Type B pancreatic cell (in vitro differentiated cells): ENCODE measurements at places on chromosomes 16 and 17.

DNA sequence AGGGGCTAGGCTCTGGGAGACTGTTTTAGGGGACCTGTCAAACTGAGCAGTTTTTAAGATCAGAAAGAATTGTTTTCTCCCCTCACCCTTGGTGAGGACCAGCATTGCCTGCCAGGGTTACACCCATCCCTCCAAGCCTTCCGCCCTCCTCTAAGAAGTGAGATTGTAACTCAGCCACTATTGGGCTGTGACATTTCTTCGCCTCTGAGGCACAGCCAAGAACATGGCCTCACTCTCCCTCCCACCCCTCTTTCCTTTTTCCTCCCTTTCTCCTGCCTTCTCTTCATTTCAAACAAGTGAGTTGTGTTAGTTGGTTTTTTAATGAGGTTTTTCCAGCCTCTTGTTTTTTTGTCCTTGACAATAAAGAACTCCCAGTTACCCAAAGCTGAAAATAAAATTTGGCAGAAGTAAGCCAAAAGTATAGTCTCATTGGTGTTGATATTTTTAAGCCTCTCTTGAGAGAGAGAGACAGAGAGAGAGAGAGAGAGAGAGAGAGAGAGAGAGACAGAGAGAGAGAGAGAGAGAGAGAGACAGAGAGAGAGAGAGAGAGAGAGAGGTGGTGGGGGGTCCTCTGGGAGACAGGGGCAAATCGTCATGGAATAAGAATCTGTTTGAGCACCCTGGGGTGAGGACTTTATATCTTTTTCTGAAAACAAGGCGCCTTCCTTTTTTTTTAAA is 77.2 kb upstream of the TBX2 start:
- H3K4me3 ChIP-seq, result no peak overlapping the region
- H3K4me1 ChIP-seq, result peaks cover 56% of the 10 kb centered on the region
- H3K36me3 ChIP-seq, result peaks cover under 1% of the 10 kb centered on the region
- H3K27me3 ChIP-seq, result peaks cover 31% of the 10 kb centered on the region
- no peak for DNase-seq

DNA sequence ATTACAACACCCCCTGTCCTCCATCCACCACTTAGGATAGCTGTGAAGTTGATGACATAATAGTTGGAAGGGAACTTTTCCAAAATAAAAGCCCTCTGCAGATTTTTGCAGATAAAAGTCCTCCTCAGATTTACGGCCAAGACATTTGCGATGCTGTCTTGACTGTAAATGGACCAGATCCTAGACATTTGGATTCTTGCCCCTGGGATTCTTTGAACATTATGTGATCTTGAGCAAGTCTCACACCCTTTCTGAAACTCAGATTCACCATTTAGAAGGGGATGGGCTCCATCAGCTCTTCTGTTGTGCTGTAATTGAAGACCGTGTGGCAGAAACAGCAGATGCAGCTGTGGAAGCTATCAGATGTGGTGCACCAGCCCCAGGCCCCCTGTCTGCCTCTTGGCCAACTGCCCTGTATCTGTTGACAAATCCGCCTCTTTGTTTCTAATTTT is 153.9 kb upstream of the CACNG3 start:
- no peaks in the 10 kb centered on the region for H3K27me3 ChIP-seq
- no peak overlapping the region for H3K4me3 ChIP-seq
- no peaks in the 10 kb centered on the region for H3K36me3 ChIP-seq
- DNase-seq, result no peak
- no peaks in the 10 kb centered on the region for H3K4me1 ChIP-seq

GRCh38 chr17:40268141-40268712 is 19.5 kb upstream of the CDC6 start:
- H3K36me3 ChIP-seq, result peaks cover 8% of the 10 kb centered on the region
- H3K27ac ChIP-seq, result no peak overlapping the region
- H3K4me3 ChIP-seq, result no peak overlapping the region
- no peaks in the 10 kb centered on the region for H3K27me3 ChIP-seq
- no peak for DNase-seq
- H3K4me1 ChIP-seq, result no peaks in the 10 kb centered on the region

- no peaks in the 10 kb centered on the region for H3K36me3 ChIP-seq
- no peak for DNase-seq
- H3K27ac ChIP-seq, result no peak overlapping the region
- peaks cover 7% of the 10 kb centered on the region for H3K4me1 ChIP-seq
- peak overlapping the region; percentile 70 for H3K4me3 ChIP-seq
Observed at GRCh38 chr16:66846266-66846665, 2.1 kb downstream of the CA7 start.

GRCh38 chr17:32152130-32152529 is 9.8 kb downstream of the RHOT1 start:
- H3K27ac ChIP-seq, result no peak overlapping the region
- H3K4me3 ChIP-seq, result no peak overlapping the region
- H3K4me1 ChIP-seq, result peaks cover 15% of the 10 kb centered on the region
- H3K36me3 ChIP-seq, result peaks cover 21% of the 10 kb centered on the region

DNA sequence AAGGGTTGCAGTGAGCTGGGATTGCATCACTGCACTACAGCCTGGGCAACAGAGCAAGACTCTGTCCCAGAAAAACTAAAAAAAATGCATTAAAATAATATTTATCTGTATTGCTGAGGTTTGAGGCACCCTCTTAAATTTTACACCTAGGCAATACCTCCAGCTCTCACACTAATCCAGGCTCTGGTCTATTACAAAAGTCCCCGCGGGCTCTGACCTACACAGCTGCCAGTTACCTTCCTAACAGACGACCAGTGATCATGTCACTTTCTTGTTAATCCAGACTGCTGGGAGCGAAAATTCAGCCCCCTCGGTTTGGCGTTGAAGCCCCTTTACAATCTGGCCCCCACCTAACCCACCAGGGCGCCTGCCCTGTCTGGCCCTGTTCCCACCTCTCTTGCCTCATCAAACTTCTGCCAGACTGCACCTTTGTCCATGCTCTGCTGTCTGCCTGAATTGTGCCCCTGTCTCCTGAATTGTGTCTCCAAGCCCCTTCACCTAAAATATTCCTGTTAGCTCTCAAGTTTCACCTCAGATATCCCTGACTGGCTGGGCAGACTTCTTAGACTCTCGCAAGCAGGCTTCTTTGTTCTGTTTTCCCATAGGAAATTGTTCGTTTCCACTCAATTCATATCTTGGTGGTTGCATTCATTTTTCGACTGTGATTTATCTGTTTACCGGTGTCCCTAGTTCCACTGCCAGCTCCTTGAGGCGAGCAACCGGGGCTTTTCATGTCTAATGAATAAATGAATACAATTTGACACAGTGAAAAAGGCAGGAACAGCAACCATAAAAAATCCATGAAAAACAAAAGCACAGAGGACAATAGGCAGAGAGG is 65.9 kb downstream of the PITPNC1 start:
- peak overlapping the region; percentile 74 for H3K27ac ChIP-seq
- peak overlapping the region; percentile 14 for H3K4me3 ChIP-seq
- H3K4me1 ChIP-seq, result peaks cover 18% of the 10 kb centered on the region
- DNase-seq, result no peak
- no peaks in the 10 kb centered on the region for H3K36me3 ChIP-seq

DNA sequence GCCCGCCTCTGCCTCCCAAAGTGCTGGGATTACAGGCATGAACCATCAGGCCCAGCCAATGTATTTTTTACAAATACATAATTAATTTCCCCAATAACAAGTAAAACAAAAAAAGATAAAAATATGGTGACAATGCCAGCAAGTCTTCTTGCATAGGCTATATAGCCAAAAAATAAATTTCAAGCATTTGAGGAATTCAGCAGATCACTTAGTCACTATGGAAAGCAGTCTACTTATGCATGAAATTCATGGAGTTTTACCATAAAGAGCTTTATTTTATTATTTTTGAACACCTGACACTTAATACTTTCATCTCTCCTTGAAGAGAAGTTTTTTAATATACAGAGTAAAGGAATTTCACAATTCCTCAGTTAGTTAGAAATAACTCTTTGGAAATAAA is 56.4 kb downstream of the BRIP1 start:
- no peak overlapping the region for H3K4me3 ChIP-seq
- no peak for DNase-seq
- H3K27me3 ChIP-seq, result no peaks in the 10 kb centered on the region
- peaks cover 5% of the 10 kb centered on the region for H3K4me1 ChIP-seq
- no peak overlapping the region for H3K27ac ChIP-seq
- peaks cover 7% of the 10 kb centered on the region for H3K36me3 ChIP-seq

GRCh38 chr17:79332011-79332554 is 257.5 kb downstream of the ENGASE start:
- H3K27me3 ChIP-seq, result peaks cover 68% of the 10 kb centered on the region
- no peaks in the 10 kb centered on the region for H3K36me3 ChIP-seq
- DNase-seq, result no peak
- peaks cover 4% of the 10 kb centered on the region for H3K4me1 ChIP-seq
- no peak overlapping the region for H3K27ac ChIP-seq

DNA sequence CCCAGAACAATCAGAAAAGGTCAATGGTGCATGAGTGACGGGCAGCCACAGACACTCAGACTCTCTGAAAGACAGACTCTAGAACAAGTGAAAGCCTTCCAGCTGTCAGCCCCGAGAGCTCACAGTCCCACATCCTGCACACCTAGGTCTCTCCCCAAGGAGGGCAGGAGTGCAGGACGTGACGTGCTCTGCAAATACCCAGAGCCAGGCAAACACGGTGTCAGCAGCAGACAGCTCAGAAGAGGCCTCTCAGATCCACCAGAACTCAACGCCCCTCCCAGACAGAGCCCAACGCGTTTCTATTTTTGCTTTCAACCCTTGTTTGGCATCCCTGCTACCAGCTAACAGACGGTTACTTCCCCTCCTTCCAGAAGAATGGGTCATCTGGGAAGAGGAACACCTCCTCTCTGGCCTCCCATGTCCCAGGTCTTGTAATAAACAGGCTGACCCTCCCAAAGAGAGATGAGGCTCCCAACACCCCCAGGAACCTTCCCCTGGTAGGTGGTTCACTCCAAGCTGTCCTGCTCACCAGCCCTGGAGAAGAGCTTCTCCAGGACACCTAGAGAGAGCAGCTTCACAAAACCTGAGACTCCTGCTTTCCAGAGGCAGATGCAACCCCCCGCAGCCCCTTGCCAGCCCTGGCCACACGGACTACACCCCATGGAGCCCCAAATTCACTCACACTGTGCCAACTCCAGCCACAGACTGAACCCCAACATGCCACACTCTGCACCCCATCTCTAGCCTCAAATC is 7.6 kb downstream of the PITPNM3 start:
- H3K27me3 ChIP-seq, result peaks cover 14% of the 10 kb centered on the region
- H3K27ac ChIP-seq, result peak overlapping the region; percentile 41
- no peak for DNase-seq

DNA sequence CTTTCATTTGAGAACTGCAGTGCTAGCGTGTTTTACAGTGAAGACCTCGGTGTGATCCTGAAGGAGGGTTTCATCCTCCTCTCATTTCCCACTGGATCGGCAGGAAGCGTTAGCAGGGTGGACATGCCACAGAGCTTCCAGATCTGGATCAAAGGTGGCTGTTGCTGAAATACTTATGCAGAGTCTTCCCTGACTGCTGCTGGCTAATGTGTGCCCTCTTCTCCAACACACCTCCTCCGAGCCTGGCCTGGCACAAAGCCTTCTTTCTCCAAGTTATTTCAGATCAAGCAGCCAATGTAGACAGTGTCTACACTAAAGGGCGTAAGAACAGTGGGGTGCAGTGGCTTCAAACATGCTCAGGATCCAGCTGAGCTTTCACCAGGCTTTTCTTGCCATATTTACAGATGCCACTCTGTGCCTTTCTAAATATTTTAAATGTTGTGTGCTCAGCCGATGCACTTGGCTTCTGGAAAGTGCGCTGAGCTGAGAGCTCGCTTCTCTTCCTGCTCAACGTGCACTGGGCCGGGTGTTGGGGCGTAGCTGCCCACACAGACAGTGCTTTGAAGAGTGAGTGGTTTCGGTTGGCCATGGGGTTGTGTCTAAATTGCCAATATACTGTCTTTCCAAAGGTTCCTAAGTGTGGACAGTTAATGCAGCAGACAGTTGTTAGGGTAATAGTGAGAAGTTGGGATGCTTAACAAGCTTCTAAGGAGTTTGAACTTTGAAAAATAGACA is 2.1 kb downstream of the ZNF750 start:
- peak overlapping the region; percentile 89 for H3K27ac ChIP-seq
- DNase-seq, result no peak
- H3K4me1 ChIP-seq, result peaks cover 33% of the 10 kb centered on the region
